Umbilical cord (tissue), 2 donors: ENCODE measurements at places on chromosomes 7 and 10.
A peak's percentile ranks its signal among the peaks of the same experiment; 100 is the strongest.

GRCh38 chr10:52967806-52968795 lies 195.5 kb upstream of the MBL2 start:
- DNase-seq = no peak

- DNase-seq = peak; percentile 89
Observed at GRCh38 chr10:79322616-79323543, 24.4 kb upstream of the PPIF start.

DNA sequence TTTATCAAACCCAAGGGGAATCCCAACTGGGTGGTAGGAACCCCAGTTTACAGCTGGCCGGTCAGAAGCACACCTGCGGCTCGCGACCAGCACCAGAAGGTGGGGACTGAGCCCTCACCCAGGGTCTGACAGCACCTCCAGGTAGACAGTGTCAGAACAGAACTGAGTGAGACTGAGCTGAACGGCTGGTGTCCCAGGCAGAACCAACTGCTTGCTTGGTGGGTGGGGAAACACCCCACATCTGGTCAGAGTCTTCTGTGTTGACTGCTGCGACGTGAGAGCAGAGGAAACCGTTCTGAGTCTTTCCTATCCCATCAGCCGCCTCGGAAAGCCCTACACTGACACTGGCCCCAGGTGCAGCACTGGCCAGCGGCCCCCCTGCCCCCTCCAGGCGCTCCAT lies 160.7 kb downstream of the MAD1L1 start:
- DNase-seq = no peak

DNA sequence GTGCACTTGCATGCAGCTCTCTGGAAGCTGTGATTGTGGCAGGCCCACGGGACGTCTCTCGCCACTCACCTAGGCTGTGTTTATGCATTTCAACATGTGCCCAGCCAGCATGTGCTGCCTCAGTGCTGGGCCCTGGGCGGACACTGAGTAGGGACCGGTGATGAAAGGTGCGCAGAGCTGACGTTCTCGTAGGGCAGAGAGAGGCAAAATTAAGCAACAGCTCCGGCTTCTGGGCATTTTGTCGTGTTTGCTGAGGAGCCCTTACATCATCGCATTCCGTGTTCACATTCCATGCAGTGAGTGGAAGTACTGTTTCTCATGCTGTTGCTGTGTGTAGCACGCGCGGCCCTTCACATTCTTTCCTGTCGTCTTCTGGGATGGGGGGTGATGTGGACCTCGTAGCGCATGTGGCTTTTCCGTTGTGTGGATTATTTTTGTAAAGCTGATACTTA lies 50.5 kb downstream of the PRF1 start:
- peak; percentile 91 for DNase-seq

DNA sequence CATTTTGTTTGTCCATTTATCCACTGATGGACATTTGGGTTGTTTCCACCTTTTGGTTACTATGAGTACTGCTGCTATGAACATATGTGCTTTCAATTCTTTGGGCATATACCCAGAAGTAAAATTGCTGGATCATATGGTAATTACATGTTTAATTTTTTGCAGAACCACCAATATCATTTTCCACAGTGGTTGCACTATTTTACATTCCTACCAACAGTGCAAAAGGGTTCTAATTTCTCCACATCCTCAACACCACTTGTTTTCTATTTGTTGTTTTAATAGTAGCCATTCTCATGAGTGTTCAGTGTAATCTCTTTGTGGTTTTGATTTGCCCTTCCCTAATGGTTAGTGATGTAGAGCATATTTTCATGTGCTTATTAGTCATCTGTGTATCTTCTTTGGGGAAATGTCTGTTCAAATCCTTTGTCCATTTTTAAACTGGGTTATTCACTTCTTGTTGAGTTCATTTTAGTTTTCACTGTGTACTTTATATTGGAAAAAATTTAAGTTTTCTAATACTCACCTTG lies 101.9 kb downstream of the HIBADH start:
- DNase-seq = no peak

DNA sequence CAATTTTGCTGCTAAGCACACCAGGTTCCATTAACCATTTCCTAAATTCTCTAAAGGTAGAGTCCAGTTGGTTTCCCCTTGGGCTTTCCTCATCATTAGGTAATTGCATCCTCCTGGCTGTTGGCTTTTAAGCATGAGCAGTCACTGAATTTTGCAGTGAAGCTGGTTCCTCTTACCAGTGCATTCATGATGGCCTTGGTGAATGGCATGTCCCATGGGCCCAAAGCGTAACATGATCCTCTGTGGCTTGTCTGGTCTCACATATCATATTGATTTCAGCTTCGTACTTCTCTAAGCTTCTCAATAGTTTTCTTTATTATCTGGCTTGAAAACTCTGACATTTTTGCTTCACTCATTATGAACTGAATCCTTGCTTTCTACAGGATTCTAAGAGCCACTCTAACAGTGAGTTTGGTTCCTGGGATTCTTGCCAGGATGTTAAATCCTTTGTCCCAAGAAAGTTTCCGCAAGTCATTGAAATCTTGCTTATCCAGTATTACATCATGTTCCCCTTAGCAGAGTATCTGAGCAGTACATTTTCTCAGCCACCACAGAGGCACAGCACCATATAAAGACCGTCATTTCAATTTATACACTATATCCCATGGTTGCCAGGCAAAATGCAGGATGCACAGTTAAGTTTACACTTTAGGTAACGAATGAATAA lies 134.2 kb downstream of the PTN start:
- no peak for DNase-seq

DNA sequence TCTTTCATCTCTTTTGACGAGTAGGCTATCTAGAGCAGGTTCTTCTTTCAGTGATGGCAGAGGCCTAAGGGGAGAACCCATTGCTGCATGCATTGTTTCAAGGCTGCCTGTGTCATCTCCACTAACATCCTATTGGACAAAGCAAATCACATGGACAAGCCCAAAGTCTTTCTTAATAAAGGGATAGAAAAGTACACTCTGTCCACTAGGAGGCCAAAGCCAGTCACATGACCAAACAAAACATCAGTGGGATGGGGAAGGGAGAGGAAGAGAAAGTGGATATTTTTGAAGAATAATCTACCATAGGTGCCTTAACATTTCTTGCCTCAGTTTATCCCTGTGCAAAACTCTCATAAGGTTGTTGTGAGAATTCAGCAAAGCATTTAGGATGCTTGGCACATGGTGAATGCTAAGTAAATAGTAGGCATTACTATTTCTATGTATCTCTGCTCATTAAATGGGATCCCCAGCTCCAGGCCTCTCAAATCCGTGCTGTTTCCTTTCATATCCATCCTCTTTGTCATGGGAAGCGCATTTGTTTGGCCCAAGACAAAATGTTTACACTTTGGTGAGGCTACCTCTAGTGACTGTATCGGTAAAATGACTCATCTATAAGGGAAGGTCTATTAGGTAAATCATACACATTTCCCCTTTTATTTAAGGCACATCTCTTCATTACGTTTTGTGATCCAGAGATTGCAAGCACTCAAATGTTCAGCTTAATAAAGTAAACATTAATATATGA lies 16.7 kb upstream of the CADPS2 start:
- DNase-seq = no peak
